ENCODE measurements at places on chromosomes 16 and 17.
A peak's percentile ranks its signal among the peaks of the same experiment; 100 is the strongest.

GRCh38 chr16:87540072-87540896, 47.5 kb upstream of the ZCCHC14 start:
- ATAC-seq = no peak

DNA sequence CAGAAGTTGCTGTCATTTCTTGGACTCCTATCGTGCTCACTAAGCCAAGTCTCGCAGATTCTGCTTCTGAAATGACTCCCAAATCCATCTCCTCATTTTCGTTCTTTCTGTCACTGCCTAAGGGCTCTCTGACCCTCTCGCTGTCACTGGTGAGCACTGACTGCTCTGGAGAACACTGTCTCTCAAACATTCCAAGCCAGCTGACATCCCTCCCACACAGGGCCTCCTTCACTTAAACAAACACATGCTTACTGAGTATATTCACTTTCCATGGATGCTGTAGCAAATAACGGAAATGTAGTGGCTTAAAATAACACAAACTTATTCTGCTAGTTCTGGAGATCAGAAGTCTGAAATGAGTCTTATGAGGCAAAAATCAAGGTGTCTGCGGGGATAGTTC, 18.8 kb downstream of the CACNG1 start:
- ATAC-seq = no peak

DNA sequence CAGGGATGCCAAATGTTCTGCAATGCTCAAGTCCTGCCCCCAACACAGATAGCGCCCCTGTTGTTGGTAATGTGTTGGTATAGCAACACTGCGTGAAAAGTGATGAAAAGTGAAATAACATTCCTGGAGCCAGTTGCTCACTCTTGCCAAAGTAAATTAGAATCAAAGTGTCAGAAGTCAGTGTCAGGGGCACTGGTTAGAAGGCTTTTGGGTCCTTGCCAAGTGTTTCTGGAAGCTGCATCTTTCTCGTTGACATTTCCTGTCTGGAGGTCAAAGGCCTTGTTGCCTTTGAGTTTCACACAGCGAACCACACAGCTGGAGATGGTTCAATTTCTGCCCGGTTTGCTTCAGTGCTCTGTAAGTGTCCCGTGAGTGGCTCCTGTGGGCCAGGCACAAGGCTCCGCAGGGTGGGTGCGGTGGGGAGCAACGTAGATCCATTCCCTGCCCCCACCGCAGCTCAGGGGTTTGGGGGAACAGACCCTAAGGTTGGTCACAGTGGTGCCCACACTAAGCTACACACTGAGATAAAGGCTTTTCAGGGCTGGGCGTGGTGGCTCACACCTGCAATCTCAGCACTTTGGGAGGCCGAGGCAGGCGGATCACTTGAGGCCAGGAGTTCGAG, 3.6 kb upstream of the SLC16A5 start:
- ATAC-seq = no peak

GRCh38 chr17:6530324-6530920, 25.9 kb downstream of the PITPNM3 start:
- no peak for ATAC-seq

GRCh38 chr17:51224402-51225262, 35.2 kb downstream of the MBTD1 start:
- ATAC-seq = peak; percentile 73

DNA sequence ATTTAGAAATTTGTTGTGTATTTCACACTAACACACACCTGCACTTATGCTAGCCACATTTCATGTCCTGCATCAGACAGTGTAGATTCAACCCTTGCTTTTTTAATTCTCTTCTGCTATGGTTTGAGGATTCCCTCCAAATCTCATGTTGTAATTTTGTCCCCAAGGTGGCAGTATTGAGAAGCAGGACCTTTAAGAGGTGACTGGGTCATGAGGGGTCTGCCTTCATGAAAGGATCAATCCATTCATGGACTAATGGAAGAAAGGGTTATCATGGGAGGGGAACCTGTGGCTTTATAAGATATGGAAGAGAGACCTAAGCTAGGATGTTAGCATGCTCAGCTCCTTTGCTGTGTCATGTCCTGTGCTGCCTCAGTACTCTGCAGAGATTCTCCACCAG, 1032.2 kb downstream of the CDH11 start:
- ATAC-seq = peak; percentile 67

- no peak for ATAC-seq
Measured at GRCh38 chr16:68646953-68647659, 2.0 kb downstream of the CDH3 start.

DNA sequence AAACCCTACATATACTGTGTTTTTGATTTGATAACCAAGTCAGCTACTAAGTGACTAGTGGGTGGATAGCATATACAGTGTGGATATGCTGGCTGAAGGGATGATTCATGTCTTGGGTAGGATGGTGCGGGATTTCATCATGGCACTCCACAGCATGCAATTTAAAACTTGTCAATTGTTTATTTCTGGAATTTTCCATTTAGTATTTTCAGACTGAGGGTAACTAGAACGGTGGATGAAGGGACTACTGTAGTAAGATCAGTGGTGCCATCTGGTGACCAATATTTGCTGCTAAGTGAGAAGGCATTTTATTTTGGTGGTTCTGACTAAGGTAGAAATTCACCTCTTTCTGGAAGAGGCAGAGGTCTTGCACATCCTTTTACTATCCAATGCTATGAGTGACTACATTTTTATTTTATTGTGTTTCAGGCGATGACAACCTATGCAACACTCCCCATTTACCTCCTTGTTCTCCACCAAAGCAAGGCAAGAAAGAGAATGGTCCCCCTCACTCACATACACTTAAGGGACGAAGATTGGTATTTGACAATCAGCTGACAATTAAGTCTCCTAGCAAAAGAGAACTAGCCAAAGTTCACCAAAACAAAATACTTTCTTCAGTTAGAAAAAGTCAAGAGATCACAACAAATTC, 3.1 kb downstream of the CDC6 start:
- ATAC-seq = peak; percentile 9

DNA sequence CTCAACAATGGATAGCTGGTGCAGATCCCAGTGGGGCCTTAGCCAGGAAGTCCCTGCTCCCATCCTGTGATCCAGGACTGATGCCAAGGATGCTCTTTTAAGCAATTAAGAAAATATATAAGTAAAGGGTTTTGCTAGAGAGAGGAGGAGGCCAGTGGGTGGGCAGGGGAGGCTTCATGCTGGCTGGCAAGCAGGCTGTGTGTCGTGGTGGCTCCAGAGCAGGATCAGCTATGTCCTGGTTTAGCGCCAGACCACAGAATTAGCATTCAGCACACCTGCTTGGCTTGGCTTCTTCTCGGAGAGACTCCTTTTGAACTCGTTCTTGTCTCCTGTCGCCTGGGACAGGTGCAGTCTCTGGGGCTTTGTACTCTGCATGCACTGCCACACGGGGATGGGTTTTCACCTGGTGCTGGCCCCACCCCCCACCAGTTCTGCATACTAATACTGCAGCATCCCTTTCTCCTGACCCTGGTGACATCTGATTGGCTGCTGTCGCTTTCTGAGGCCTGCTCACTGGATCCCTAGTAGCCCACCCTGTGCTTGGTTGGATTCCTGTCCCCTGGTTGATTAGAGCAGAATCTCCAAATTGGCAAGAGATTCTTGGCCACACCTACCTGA, 66.1 kb downstream of the PLD6 start:
- peak; percentile 8 for ATAC-seq

- no peak for ATAC-seq
Measured at GRCh38 chr17:68239632-68240366, 8.0 kb upstream of the AMZ2 start.

DNA sequence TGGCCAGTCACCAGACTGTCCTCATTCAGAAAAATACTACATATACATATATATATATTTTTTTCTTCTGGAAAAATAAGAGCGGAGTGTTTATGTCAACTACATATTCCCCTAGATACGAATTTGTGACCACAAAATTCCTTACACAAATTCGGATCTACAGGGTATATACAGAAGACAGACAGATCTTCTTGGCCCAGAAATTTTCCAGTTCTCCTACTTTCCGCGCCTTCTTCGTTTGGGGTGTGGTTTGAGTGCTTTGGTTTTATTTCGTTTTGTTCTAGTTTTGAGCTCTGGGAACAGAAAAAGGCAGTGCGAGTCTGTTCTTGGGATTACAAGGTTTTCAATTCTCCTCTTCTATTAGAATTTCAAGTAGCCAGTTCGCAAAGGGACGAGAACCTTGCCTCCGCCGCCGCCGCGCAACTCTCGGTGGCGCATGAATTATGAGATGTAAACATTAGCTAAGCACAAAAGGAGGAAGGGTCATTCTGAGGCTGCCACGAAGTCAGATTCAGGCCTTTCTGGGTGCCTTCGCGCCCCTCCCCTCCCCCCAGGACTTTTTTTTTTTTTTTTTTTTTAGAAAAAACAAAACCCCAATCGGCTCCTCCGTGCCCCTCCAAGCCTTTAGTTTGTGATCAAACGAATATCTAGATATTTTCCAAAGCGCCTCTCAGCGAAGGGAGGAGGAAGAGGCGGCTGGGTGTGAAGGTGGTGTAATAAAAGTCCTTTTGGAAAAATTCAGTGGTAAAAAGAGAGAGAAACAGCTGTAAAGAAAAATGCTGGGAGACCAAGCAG, 1.8 kb upstream of the HOXB4 start:
- ATAC-seq = no peak

All from SK-N-SH treated with all-trans-retinoic acid at 6 μM for 48 hours (cell line).